ENCODE measurements at places on chromosomes 11 and 22.

- peak; percentile 58 for DNase-seq
Measured at GRCh38 chr11:105862736-105863367, 159.2 kb downstream of the MSANTD4 start.

GRCh38 chr22:39205344-39206021 is 39.3 kb downstream of the PDGFB start:
- no peak for DNase-seq

GRCh38 chr22:38570779-38571364 is 889 bp upstream of the DMC1 start:
- no peak for DNase-seq

DNA sequence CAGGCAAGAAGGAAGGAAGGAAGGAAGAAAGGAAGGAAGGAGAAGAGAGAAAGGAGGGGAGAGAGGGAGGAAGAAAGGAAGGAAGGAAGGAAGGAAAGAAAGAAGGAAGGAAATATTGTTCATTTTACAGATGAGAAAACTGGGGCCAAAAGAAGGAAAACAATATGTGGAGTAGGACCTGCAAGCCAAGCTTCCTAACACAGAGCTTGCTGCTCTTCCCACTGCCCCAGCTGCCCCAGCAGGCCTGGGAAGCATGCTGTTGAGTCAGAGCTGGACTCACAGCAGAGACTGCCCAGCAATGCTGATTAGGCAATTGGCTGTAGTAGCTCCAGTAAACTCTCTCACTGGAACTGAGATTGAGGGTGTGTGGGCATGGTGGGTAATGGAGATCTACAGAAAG is 42.6 kb upstream of the SMCO4 start:
- DNase-seq = peak; percentile 33

DNA sequence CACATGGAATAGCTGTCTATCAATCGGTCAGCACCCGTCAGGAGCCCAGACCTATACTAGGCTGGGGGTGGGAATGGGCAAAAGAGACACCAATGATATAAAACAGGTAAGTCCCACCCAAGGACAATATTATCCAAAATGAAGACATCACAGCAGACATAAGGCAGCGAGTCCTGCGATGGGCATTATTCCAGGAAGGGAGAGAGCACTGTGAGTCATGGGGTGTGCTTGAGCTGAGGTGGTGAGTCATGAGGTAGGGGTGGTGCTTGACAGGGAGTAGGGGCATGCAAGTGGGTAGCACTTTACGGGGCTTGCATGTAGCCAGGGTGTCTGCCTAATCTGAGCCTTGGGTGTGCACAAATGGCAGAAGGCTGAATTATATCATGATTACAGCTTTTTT is 605.0 kb upstream of the CADM1 start:
- no peak for DNase-seq

DNA sequence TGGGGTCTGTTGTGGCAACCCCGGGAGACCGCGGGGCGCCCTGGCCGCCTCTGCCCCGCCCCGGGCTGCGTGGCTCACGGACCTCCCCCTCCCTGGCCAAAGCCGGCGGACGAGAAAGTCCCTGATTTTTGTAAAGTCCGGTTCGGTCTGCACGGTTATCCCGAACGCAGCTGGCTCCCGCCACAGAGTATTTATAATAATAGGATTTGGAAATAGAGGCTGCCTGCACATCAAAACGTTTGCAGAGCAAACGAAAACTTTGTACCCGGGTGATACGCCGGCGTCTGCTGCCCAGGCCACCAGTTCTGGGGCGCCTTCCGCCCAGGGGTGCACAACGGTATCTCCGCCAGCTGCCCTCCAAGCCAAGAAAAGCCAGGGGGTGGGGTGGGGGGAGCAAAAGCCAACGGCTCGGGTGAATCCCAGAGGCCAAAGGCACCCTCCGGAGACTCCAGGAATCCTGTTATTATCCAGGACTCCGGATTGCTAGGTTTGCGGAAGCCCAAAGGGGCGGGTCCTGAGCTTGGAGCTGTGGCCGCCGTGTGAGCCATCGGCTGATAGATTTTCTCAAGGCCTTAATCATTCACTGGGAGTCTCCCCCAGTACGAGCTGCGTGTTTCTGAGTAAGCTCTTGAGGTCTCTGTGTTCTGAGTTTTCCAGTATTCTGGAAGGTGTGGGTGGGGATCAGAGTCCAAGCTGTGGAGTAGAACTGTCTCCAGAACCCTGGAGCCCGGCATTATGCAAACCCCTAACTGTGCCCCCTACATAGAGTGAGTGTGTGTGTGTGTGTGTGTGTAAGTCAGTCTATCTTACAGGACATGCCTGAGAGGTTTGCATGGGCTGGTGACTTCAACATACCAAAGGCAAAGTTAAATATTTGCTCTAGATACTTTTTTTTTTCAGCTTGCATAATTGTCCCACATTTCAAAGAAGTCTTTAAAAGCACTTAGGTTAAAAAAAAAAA is 673 bp upstream of the SHANK2 start:
- no peak for DNase-seq

- no peak for DNase-seq
Measured at GRCh38 chr11:70031631-70032469, 46.3 kb upstream of the ANO1 start.

- DNase-seq = no peak
Measured at GRCh38 chr11:89181111-89181510, 3.4 kb downstream of the TYR start.

DNA sequence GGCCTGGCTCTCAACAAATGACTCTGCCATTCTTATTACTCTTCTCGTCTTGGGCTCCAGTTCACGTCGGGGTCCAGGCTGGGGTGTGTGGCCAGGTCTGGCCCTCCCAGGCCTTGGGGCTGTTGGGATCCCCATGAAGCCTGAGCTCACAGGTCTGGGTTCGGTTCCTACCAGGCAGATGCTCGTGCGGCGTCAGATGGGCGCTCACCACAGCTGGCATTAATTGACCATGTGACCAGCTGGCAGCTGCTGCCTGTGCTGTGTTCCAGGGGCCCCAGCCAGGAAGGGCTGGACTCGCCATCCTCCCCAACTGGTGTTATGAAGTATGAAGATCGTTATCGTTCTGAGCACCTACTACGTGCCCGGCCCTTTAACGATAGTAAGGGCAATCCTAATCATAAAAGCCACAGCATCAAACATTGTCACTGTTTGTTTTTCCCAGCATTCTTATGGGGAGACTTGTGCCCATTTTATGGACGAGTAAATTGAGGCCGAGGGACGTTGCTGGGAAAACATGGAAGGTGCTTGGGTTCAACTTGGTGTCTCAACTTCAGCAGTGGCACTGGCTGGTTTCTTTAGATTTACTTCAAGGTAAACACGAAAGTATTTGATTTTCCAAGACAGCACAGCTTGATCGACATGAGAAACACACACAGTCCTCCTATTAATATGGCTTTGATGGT is 26.8 kb upstream of the CACNG2 start:
- DNase-seq = no peak

- DNase-seq = peak; percentile 8
Measured at GRCh38 chr11:20066783-20067156, 93.5 kb downstream of the DBX1 start.

DNA sequence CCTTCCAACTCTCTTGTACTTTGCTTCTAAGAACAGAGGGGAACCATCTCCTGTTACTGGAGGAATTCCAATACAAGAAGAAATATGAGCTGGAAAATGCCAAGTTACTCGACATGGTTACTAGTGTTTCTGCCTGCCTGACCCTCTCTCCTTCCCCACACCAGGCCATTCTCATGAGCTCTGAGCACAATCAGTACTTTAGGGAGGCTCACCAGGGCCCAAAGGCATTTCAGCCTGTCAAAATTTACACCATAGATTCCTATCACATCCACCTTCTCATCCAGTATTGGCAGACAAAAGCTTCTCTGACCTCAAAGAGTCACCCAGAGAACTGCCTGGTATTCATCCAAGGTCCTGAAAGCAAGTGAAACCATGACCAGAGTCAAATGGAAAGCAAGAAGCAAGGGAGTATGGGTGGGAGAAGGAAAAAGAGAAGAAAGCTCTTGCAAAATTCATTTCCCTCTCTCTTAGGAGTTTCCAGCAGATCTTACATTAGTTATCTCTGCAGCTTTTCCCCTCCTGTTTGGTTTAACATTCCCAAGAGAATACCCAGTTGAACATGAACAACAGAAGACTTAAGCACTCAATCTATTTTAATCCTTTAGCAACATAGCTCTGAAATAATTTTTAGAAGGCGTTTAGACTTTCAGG is 58.7 kb upstream of the NCAM1 start:
- no peak for DNase-seq

GRCh38 chr11:120028897-120029258 is 109.0 kb downstream of the TRIM29 start:
- DNase-seq = no peak

DNA sequence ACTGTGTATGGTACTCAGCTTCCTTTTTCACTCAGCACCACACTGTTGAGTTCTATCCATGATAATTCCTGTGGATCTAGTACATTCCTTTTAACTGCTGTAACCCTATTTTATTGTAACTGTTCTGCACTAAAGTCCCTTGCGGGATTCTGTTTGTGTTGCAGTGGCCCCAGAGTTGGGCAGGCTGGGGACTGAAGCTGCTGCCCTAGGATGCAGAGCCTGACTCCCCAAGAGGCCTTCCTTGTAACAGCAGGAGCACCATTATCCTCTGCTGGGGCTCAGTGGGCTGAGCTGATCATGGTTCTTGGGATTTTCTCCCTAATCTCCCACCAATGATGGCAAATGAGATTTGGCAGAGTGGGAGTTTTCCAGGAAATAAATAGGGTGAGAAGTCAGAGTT is 77.7 kb downstream of the CABIN1 start:
- DNase-seq = no peak

GRCh38 chr11:103920449-103920848 is 116.0 kb upstream of the DDI1 start:
- no peak for DNase-seq

GRCh38 chr11:66473608-66474515 is 6.4 kb upstream of the DPP3 start:
- no peak for DNase-seq

- no peak for DNase-seq
Measured at GRCh38 chr11:5348551-5349194, 2.6 kb upstream of the OR51B6 start.

DNA sequence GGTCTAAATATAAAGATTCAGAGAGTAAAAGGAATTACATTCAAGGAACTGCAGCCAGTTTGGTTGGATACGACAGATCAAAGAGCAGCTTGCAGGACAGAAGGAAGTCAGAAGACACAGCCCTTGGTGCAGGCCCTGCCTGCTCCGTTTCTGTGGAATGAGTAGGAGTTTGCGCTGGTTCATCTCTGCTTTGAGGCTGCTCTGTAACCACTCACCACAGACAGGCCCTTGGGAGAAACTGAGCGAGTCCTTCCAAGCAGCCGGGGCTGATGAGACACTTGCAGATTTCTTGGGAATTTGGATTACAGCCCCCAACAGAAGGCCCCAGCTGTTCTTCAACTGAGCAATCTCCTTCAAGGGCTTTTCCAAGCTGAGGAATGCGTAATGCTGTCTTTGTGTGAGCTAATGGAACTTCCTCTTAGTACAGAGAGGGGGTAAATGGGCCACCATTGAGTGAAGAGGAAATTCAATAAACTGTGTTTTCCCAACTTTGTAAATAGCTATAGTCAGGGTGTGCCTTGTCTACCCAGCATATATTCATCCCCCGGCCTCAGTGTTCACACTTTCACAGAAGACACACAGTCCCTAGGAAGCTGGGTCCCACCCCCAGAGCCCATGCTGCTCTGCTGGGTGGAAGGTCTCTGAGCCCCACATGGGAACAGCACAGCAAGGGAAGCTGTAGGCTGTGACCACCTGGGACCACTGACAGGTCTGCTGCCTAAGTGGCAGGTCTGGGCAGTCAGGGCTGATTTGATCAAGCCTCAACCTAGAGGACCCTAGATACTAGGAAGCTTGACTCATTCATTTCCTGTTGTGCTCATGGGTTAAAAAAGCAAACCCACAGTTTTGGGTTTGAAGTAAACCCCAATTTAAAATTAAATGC is 16.6 kb downstream of the IL10RA start:
- DNase-seq = no peak

- no peak for DNase-seq
Measured at GRCh38 chr22:40107851-40108378, 69.8 kb upstream of the TNRC6B start.

All from NCI-H774 (cell line).